Left cardiac atrium (tissue), 4 donors: ENCODE measurements at places on chromosomes 12 and 14.

DNA sequence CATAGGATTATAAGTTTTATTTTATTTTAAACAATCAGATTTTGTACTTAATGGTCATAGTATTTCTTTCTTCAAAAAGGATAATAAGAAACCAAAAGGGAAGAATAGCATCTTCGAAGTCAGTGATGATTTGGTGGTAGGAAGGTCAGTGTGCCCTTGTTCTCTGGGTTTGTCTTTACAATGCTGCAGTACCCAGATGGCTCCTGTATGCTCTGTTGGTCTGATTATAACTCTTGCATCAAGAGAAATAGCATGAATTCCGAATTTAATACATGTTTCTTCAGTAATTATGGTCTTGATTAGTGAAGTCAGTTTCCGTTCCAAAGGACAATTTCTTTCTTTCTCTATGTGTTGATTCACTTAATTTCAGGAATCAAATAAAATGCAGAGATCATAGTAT is 180.2 kb downstream of the TMTC2 start:
- DNase-seq, result no peak

GRCh38 chr12:104462931-104463339 is 6.2 kb downstream of the CHST11 start:
- no peak for DNase-seq

DNA sequence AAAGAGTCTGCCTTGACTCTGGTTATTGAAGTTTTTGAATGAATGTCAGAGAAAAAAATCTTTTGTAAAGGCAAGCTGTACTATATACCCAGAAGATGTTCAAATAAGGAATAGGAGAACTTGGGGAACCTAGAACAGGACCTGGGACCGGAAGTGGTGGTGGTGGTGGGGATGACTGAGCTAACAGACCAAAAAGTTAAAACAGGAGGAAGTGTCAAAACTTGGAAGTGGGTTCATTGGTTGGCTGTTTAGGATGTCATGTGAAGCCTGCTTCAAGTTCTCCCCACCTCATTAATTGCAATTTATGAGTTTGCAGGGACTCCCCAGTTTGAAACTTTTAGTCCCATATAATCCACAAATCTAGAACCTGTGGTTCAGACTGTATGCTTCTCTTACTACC is 26.2 kb downstream of the PLXNC1 start:
- DNase-seq, result no peak

DNA sequence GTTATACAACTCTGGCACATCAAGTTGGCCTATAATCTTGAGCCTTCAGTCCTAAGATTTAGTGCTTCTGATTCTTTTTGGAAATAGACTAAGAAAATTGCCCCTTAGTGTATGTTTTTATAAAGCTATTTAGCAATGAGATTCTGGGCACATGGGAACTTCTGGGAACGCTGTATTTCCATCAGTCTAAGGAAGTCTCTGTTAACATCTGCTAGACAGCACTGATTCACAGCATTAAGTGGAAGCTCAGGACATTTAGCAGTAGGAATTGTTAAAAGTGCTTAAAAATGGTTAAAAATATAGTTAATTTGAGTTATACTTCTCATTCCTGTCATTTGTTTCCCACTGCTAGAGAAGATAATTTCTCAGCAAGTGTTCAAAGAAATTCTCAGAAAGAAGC is 579.1 kb downstream of the SLC16A7 start:
- no peak for DNase-seq
